ENCODE measurements at places on chromosomes 16 and 17.

DNA sequence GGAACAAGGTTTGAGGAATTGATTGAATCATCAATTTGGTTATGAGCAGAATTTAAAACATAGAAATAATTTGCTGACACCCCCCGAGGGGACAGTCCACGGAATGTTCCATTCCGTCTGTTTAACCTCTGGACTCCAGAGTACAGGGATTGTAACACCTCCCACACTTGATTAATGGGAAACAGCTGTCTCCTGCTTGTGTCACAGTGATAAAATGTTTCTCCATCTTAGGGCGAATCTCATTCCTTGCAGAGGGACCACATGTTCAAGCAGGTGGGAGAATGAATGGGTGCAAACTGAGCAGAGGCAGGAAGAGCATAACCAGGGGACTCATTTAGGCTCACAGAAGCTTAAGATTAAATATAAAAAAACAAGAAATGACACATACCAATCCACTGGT lies 249.5 kb upstream of the RBFOX1 start:
- no peak for DNase-seq

GRCh38 chr17:33950061-33950460 lies 305.0 kb upstream of the CCL2 start:
- DNase-seq = no peak

DNA sequence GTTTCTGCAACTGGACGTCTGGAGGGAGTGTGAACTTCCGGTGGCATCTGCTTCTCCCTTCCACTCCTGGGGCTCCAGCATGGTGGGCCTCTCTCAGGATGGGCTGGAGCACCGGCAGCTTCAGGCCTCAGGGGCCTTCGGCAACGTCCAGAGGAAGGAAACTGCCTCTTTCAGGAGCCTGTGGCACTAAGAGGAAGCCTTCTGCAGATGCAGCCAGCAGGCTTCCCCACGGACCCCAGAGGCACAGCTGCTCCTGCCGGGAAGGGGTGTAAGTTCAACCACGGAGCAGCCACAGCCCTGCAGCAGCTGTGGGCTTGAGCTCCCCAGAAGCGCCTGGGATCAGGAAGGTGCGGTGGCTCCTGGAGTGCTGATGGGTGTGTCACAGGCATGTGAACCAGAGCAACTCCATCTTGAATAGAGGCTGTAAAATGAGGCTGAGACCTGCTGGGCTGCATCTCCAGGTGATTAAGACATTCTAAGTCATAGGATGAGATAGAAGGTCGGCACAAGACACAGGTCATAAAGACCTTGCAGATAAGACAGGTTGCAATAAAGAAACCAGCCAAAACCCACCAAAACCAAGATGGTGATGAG lies 50.8 kb upstream of the KLHDC4 start:
- no peak for DNase-seq

DNA sequence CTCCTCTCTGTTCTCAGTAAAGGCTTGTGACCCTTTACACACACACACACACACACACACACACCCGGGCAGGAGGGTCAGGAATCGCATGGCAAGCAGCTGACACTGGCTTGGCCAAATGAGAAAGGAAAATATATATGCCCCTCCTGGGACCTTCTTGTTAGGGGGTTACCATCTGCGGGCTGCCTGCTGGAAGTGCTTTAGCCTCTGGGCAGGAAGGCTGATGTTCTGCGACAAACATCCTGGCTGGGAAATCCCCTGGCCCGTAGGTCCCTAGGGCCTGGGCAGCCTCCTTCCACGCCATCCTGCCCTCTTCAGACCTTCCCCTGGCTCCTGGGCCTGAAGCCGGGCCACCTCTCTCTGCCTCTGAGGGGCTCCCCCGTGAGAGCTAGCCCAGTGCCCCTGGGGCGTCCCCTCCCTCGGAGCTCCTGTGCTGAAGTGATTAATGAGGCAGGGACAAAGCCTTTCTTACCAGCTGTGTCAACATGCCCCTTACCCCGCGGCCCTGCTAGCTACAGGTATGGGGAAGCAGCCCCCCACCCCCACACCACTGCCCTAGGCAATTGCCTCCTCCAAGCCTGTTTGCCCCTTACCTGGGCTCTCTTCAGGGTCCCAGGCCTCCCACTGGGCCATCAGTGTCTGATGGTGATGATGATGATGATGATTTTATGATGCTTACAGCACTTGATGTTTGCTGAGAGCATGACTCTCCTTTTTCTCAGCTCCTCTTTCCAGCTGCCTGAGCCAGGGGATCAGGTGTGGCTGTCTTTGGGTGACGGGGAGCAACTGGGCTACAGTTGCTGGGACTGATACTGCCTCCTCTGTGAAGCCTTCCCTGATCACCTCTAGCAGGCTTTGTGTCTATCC lies 32.8 kb upstream of the ETV4 start:
- DNase-seq = no peak

DNA sequence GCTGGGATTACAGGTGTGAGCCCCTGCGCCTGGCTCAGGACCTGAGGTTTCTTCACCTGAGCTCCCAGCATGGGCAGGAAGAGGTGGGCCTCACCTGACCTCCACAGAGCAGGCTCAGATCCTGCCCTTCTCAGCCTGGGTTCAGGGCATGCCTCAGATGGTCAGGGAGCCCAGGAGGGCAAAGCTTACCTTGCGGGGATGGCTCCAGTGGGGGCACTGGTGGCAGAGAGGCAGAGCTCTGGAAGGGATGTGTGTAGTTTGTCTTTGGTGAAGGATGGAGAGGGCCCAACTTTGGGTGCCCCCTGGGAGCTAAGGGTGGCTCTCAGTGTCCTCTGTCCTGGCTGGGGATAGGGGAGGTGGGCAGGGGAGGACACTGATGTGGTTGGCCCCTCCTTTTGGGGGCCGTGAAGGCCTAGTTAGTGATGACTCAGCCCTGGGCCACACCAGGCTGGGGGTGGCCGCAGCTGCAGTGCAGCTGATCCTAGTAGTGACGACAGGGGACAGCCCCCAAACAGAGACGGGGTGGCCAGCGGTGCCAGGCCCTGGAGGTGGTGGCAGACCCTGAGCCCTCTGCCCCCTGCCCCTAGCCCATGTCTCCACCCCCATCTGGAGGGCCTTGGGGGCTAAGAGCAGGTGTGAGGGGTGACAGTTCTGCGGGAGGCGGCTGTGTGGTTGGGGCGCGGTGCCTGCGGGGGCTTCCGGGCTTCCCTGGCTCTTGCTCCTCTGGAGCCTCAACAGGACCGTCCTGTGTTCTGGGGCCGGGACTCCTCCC lies 5.8 kb downstream of the NHERF2 start:
- DNase-seq = no peak

GRCh38 chr17:69060822-69061221 lies at the start of gene ABCA9:
TSS of gene ABCA9 (minus strand) at chr17:69060927. CDS start at chr17:69051126, 9,801 bp downstream.
- peak; percentile 90 for DNase-seq

- DNase-seq = no peak
Observed at GRCh38 chr17:27550974-27551505, 79.9 kb upstream of the LGALS9 start.

GRCh38 chr16:49529411-49530045 lies 155.9 kb downstream of the C16orf78 start:
- no peak for DNase-seq

DNA sequence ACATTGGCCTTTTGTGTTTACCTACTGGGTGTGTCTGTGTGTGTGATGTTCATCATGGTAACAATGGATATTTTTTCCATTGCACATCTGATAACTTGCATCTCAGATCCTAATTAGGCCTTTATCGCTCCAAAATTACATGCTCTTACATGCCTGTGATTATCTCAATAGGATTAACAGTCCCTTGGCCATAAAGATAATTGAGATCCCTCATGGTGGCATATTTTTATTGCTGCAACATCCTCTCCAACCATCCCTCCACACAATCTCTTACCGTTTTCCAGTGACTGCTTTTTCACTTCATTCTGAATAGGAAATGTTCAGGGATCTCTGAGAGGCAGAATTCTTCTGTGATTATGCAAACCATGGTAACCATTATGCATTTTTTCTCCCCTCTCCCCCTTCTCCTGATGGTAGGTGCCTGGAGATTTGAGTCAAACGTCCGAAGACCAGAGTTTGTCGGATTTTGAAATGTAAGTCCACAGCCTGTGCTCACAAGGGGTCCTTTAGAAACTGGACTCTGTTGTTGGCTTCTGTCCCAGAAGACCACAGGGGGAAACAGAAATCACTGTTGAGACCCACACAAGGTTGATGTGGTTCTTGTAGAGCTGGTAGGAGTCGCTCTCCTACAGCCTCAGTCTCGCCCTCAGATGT lies 405.5 kb downstream of the CPPED1 start:
- no peak for DNase-seq

- DNase-seq = no peak
Observed at GRCh38 chr16:19031738-19032137, 35.7 kb upstream of the COQ7 start.

- DNase-seq = no peak
Observed at GRCh38 chr16:55666012-55666411, 10.2 kb downstream of the SLC6A2 start.

GRCh38 chr16:71564335-71564967 lies 12.4 kb downstream of the TAT start:
- no peak for DNase-seq

GRCh38 chr17:13475574-13476223 lies 126.0 kb downstream of the HS3ST3A1 start:
- no peak for DNase-seq

GRCh38 chr17:57484081-57484666 lies 227.9 kb downstream of the MSI2 start:
- DNase-seq = peak; percentile 16

DNA sequence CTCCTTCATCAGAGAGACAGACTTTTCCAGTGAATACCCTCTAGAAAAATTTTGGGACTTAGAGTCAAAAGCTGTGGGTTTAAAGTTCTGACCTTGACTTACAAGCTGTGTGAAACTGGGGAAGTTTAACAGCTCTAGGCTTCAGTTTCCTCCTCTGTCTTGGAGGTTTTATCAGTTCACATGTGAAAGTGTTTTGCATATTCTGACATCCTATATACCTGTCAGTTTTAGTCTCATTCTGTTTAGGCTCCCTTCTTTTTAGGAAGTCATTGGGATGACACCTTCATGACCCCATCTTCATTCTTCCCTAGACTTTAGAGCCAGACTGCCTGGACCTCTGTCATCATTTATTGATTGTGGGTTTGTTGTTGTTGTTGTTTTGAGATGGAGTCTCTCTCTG lies 44.4 kb downstream of the YPEL2 start:
- DNase-seq = no peak

DNA sequence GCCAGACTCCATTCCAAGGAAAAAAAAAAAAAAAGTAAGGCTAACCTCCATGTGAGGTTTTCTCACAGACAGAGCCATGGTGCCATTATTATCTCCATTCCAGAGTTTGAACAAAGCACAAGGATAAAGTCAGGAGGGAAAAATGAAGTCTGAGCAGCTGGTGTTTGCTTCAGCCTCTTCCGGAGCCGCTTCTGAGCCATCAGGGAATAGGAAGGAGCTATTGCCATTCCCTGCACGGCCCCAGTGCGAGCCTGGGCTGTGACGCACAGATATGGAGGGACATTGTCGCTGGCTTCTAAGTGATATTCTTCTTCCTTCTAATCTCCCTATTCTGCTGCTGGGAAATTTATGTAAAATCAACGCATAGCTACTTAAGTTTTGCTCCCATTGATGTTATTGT lies 69.5 kb upstream of the PIRT start:
- no peak for DNase-seq

DNA sequence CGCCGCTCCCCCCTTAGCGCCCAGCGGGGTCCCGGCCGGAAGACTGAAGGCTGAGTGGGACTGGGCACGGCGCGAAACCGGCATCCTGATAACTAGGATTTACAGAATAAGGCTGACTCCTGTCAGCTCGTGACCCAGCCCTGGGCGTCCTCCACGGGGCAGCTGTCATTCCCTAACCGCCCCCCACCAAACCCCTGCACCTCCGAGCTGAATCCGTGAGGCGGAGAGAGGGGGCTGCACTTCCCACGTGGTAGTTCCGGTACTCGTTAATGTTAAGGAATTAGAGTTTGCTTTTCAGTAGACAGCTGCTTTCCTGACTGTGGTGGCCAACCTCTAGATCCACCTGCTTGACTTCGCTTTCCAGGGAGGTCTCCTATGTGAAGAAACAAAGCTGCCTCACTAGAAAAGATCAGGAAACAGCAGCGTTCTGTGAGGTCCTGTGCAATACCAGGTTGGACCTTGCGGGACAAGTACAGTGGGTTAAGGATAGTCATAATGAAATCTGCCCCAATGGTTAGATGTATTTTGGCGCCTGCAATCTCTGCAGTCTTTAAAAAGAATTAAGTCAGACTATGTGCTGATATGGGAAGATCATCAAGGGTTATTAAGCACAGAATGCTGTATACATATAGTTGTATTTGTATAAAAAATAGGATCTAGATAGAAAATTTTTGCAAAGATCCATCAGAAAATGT lies 1.1 kb upstream of the WBP2 start:
- DNase-seq = no peak

DNA sequence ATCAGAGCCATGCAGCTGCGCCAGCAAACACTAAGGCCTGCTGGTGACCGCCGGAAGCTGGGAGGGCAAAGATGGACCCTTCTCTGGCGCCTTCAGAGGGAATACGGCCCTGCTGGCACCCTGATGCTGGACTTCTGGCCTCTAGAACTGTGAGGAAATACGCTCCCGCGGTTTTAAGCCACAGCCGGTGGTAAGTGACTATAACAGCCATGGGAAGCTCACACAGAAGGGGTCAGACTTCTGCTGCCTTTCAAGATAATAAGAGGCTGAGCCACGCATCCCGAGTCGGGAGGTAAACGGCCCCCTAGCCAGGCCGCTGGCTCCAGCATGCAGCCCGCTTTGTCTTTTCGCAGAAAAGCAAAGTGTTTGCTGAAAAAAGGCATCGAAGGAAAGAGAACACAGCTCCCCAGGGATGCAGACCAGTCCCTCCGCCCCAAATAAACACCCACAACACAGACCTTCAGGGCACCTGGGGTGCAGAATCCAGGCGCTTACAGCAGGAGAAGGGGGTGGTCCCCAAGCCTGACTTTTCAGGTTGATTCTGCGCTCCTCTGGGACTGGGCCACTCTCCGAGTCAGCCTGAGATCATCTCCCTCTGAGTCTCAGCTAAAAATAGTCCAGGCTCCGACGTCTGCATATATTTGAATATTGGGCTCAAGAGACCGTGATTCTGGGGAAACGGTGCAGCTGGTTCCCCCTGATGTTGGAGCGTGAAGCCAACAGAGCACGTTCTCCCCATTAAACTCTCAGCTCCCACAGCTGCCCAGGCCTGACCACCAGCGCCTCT lies 89.7 kb downstream of the MGAT5B start:
- no peak for DNase-seq

DNA sequence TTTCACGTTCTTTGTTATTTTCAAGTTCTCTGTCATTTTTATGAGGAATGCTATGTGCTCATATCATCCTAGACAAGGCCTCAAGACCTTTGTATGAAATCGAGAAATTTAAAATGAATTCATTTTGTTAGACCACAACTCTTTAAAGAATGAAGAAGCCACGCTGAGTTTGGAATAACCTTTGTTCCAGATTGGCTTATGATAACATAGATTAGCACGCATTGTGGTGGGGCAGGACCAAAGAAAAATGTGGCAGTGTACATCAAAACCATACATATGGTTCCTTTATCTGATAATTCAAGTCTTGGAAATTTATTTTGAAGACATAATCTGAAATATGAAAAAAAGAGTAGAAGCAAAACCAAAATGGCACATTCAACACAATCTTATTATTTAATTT lies 2.2 kb downstream of the HSD17B2 start:
- no peak for DNase-seq

DNA sequence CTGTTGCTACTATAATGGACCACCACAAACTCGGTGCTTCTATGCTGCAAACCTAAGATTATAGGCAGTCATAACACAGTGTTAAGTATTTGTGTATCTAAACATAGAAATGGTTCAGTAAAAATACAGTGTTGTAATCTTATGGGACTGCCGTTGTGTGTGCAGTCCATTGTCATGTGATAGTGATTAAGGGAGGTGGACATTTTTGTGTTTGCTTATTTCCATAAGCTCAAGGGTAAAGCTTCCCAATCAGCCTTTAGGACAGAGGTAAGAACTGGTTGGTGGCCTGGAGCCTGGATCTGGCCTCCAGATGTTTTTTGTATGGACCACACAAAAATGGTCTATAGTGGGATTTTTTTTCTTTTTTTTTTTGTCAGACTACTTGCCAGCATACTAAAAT lies 29.9 kb downstream of the WWOX start:
- no peak for DNase-seq
